ENCODE measurements at places on chromosomes 1 and 21.
A peak's percentile ranks its signal among the peaks of the same experiment; 100 is the strongest.

- DNase-seq, result peak; percentile 23
Measured at GRCh38 chr1:160030657-160031364, 979 bp downstream of the PIGM start.

GRCh38 chr1:78079580-78079979, 33.8 kb downstream of the GIPC2 start:
- DNase-seq, result no peak

DNA sequence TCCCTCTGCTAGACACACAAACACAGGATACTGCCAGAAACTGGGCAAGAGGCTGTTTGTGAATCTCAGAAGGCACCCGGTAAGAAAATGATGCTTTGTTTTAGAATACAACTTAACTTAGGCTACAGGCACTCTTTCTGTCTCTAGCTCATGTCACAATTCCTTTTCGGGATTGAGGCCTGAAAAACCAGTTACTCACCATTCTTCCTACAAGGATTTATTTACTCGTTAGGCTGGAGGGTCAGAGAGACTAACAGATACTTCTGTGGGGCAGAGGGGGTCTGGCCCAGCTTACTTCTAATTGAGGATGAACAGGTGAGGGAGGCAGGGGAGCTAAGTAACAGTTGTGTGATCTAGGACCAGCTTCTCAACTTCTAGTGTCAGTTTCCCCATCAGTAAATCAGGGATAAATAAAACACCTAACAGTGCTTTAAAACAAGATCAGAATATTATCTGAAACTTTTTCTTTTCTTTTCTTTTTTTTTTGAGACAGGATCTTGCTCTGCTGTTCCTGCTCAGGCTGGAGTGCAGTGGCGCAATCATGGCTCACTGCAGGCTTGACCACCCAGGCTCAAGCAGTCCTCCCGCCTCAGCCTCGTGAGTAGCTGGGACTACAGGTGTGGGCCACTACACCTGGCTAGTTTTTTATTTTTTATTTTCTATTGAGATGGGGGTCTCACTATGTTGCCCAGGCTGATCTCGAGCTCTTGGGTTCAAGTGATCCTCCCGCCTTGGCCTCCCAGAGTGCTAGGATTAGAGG, 31.9 kb downstream of the NFYC start:
- DNase-seq, result no peak

- no peak for DNase-seq
Measured at GRCh38 chr1:16300436-16300835, 51.8 kb downstream of the FBXO42 start.

DNA sequence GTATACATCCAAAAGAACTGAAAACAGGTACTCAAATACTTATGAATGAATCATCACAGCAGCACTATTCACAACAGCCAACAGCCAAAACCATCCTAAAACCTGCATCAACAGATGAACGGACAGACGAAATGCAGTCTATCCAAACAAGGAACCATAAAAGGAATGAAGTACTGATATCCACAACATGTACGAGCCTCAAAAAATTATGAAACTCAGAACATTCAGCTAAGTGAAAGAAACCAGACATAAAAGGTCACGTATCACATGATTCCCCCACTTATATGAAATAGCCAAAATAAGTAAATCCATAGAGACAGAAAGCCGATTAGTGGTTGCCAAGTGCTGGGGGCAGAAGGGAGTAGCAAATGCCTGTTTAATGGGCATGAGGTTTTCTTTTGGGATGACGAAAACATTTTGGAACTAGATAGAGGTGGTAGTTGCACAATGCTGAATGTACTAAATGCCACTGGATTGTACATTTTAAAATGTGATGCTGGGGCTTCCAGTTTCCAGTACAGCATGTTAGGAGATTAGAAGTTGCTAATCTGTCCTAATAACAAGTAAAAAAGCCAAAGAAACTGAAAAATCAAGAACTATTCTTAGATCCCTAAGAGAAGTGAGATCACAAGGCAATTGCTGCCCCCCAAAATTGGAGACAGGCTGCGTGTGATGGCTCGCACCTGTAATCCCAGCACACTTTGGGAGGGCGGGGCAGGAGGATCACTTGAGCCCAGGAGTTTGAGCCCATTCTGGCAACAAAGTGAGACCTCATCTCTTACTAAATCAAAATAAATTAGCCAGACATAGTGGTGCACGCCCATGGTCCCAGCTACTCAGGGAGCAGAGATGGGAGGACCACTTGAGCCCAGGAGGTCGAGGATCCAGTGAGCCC, 25.3 kb downstream of the CLSTN1 start:
- no peak for DNase-seq

DNA sequence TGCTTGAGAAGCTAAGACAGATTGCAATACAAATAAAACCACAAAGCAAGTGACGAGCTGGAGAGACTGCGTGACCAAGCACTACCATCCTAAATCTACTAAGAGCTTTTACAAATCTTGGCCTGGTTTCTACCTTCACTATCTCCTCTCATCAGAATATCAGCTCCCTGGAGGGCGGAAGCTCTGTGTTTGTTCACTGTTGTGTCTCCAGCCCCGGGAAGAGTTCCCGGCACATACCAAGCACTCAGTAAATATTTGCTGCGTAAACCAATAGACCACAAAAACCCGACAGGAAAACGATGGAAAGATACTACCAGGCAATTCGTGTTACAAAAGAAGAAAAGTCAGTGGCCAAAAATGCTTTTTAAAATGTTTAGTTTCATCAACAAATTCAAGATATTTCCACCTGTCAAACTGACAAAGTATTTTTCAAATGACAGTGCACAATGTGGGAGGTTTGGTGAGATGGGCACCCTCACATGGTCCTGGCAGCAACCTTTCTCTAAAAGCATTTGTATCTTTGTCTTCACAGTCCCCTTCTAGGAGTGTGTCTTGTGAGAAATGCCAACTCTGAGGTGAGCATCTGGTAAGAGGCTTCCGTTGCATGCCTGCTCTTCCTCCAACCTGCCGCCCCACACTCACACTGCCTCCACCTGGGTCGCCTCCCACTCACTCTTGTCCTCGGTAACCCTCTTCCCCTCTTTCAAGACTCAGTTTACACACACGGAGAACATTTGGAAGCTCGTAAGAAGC, 34.7 kb downstream of the SLC1A7 start:
- peak; percentile 53 for DNase-seq

DNA sequence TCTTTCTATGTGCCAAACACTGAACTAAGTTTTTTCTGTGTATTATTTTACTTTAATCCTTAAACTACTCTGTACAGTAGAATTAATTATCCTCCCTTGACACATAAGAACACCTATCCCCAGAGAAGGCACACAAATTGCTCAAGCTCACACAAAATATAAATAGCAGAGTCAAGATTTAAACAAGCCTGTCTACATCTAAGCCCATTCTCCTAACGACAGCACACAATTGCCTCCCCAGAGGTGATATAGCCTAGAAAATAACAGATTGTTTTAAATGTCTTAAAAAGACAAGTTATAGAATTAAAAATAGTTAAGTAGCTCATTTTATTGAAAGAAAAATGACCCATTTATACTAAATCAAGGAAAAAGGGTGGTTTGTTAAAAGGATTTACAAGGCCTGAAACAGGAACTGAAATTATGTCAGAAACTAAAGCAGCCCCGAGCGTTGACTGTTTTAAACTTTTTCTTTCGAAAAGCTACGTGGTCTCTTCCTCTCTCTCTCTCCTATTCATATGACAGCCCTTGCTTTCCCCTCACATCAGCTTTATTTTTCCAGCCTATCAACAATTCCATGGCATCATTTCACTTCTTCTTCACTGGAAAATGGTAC, 30.5 kb downstream of the TNFSF18 start:
- DNase-seq, result no peak

DNA sequence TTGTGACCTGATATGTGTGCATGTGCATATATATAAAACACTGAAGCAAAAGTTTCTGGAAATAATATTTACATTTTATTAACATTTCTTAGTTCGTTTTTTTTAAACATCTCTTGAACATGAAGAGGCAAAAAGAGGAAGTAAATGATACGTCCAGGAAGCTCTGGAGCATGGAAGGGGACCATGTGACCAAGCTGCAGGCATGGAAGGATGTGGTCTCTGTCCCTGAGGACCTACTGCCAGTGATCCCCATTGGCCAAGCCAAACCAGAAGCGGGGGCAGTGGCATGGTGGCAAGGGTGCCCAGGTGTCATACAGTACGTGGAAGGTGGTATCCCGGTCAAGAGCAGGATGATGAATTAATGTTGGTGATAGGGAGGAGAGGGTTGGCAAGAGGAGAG, 268.3 kb upstream of the PROX1 start:
- DNase-seq, result no peak

DNA sequence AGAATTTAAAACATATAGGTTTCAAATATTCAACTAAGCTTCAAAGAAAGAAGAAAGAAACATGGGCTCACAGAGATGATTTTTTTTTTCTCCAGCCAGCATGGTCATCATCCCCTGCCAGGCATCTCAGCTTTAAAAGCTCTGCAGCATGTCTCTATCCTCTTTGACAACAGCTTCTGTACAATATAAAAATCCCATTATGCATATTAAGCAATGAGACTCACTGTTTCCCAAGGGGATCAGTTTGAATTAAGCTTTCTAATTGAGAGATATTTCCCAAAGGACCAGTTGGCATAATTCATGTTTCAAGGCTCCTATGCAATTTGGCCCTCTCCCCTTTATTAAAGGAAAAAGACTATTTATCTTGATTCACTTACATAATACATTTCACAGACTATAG, 220.3 kb downstream of the GRIK1 start:
- no peak for DNase-seq

DNA sequence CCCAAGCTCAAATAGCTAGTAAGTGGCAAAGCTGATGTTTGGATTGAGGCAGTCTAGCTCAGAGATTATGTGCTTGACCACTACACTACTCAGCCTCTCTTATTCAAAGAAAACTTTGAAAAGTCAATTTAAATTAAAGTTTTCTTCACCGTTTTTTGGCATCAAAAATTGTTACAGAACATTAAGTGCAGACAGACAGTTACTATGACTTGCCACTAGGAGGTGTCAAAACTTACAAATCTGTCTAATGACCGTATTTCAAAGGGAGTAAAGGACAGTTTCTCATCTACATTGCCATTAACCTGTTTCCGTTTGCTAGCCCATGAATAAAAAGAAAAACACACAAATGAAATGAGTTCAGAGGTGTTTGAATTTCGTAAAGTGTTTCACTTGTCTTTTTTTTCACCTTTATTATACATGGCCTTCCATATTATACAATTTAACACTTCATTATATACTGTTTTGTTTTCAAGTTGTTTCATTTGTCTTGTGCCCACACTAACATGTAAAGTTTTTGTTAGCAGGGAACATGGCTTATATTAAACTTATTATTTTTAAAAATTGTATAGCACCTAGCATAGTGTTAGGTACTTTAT, 57.4 kb upstream of the MTF2 start:
- DNase-seq, result peak; percentile 57

DNA sequence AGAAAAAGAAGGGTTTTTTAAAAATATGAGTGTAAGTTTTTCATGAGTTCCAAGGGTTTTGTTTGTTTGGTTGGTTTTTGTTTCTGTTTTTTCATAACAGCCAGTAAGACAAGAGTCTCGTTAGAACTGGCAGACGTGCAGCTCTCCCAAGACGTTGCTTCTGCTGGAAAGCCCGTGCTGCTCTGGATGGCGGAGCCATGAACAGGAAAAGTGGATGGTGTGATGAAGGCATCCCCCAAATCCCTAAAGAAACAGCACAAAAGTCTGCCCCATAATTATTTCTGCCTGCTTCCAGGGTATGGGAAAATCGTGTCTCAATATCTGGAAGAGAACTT, 157.9 kb upstream of the BACE2 start:
- DNase-seq, result peak; percentile 48

DNA sequence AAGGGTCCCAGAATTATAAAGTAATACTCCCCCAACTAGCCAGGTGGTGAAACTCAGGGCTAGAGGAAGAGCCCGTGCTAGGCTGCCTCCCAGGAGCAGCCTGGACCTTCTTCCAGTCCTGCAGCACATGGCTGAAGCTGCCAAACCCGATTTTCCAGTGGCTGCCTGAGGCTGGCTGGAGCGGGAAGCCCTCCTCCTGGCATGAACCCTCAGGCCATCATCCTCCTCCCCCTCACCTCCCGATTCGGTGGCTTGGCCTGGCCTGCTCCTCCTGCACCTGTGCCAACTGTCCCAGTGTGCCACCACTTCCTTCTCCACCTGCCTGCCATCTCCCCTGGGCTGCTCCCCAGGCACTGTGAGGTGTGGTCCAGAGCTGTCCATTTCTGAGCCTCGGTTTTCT, 3.0 kb upstream of the TSPAN1 start:
- DNase-seq, result no peak

GRCh38 chr1:41637367-41637766, 152.9 kb upstream of the EDN2 start:
- no peak for DNase-seq

DNA sequence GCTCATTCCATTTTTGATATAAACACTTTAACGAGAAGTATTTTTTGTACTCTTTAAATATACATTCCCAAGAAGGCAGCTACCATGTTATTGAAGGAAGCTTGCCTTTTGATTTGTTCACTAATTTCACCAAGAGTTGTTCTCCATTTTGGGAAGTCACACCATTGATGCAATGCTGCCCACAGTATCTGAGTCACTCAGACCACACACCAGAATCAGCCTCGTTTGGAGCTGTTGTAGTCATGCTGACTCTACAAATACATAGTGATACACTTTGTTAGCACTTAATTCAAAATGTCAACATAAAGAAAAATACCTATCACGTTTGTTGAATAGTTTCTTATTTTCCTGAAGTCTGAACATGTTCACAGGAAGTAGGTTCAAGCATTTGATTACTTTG, 78.7 kb downstream of the PAPPA2 start:
- no peak for DNase-seq

DNA sequence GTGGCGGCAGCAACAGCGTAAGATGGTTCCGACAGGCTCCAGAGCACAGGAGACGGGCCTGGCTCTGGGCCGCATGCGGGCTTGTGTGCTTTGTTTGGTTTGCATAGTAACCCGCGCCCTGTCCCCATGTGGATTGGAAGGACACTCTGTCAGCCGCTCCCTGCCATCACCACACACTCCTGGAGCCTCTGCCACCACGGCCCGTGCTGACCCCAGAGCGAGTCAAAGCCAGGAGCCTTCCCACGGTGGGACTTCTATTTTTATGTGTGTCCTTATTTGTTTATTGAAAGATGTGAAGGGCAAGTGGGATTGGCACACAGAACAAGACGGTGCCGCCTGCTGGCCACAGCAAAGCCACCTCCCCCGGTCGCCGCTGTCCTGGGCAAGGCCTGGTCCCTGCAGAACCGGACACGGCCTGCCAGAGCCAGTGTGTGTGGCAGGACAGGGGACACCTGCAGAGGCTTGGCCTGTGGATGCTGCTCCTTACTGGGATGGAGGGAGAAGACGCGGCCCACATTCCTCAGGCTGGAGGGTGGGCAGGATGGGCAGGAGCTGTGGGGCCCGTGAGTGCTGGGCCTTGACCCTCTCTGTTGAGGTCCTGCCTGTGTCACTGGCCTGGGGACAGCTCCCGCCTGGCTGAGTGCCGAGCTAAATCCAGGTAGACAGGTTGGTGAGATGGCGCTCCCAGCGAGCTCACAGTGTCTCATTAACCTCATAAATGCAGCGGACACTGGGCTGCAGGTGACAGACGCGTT, 64.4 kb downstream of the AGPAT3 start:
- no peak for DNase-seq

DNA sequence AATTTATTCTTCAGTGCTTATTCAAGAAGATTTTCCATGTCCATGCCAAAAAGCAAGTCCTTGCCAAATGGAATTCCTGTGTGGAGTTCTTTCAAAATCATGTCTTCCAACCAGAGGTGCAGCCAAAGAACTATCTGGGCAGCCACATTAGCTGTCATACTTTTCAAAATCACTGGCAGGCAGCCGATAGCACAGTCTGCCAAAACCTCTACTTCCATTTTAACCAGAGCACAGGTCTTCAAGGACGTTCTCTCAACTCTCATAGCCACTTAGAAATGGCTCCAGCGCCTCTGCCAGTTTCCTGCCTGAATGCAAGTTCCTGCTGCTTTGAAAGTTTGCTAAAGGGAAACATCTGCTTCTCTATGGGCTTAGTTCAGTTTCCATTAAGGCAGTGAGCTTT, 975.7 kb upstream of the ADGRL4 start:
- no peak for DNase-seq
